ENCODE measurements at places on chromosomes 4 and X.

- no peaks in the 10 kb centered on the region for H3K36me3 ChIP-seq
- DNase-seq = no peak
- H3K27me3 ChIP-seq = no peaks in the 10 kb centered on the region
- no peaks in the 10 kb centered on the region for H3K4me1 ChIP-seq
- H3K27ac ChIP-seq = no peak overlapping the region
Observed at GRCh38 chr4:82688091-82688795, 110.4 kb downstream of the SCD5 start.

DNA sequence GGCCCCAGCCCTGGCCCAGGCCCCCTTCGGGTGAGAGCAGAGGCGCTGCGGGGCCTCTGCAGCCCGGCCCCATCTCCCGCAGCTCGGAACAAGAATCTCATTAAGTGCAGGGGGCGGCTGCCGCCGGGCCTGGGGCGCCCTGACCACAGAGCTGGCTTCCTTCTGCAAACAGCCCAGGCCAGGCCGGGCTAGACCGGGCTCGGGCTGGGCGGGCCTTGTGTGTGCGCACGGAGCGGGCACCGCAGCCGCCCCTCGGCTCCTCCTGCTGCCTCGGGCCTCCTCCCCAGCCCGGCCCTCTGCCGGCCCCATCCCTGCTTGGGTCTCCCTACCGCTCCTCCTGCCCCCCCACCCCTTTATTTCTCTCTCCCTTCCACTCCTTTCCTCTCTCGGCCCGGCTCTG, 83.3 kb downstream of the EFNB1 start:
- no peak overlapping the region for H3K4me3 ChIP-seq
- no peaks in the 10 kb centered on the region for H3K36me3 ChIP-seq
- H3K27ac ChIP-seq = no peak overlapping the region
- no peaks in the 10 kb centered on the region for H3K4me1 ChIP-seq
- DNase-seq = no peak

GRCh38 chrX:35150642-35151239, 208.1 kb downstream of the FAM47B start:
- no peak for DNase-seq
- H3K36me3 ChIP-seq = no peaks in the 10 kb centered on the region
- no peak overlapping the region for H3K27ac ChIP-seq
- no peaks in the 10 kb centered on the region for H3K27me3 ChIP-seq
- no peaks in the 10 kb centered on the region for H3K4me1 ChIP-seq

DNA sequence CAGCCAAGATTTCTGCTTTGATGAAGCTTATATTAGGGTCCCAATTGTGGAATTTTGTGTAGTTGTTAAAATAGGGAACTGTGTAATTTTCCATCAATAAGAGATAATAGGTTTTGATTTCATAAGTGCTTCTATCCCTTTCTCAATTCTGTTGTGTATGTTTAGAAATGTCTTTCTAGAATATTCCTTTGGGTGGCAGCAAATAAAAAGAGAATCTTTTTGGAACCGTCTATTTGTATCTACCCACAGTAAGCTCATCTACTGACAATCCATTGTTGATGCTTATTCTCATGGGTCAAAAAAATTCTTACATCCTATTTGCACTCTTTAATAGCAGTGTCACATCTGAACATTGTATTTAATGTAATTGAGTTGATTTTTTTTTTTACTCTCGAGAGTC, 61.7 kb downstream of the TMA16 start:
- peak; percentile 49 for DNase-seq
- peak overlapping the region; percentile 12 for H3K27ac ChIP-seq
- peaks cover 72% of the 10 kb centered on the region for H3K36me3 ChIP-seq
- H3K4me3 ChIP-seq = no peak overlapping the region
- peaks cover 48% of the 10 kb centered on the region for H3K4me1 ChIP-seq
- H3K27me3 ChIP-seq = no peaks in the 10 kb centered on the region

GRCh38 chr4:169253113-169253671, 17.6 kb downstream of the SH3RF1 start:
- H3K27ac ChIP-seq = no peak overlapping the region
- no peaks in the 10 kb centered on the region for H3K36me3 ChIP-seq
- no peak overlapping the region for H3K4me3 ChIP-seq
- H3K4me1 ChIP-seq = no peaks in the 10 kb centered on the region
- H3K27me3 ChIP-seq = no peaks in the 10 kb centered on the region

GRCh38 chr4:2285613-2286381, 23.9 kb upstream of the MXD4 start:
- no peak overlapping the region for H3K4me3 ChIP-seq
- H3K4me1 ChIP-seq = peaks cover 30% of the 10 kb centered on the region
- no peaks in the 10 kb centered on the region for H3K36me3 ChIP-seq
- H3K27ac ChIP-seq = no peak overlapping the region
- H3K27me3 ChIP-seq = peaks cover 4% of the 10 kb centered on the region

DNA sequence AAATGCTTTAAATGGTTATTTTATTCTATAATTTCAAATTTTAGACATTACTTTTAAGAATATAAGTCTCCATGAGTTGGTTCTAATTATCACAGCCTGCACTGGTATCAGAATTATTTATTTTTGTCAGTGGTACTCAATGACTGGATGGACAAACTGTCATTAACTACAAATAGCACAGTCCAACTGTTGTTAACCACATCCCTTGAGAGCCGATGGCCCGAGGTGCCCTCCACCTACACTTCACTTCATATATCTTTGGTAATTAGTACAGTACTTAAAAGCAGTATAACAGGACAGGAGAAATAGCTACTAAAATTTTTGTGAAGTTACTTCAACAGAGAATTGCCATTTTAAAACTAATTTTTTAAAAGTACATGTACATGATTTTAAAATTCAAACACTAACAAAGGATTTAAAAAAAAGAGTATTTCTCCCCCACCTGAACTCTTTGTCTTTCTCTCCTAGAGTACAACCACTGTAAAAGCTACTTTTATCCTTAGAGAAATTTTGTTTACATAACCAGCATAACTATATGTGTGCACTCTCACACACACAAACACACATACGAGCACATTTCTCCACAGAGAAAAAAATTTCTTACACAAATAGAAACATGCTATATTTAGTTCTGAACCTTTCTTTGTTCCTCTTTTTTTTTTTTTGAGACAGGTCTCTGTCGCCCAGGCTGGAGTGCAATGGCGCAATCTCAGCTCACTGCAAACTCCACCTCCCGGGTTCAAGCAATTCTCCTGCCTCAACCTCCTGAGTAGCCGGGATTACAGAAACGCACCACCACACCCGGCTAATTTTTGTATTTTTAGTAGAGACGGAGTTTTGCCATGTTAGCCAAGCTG, 6.5 kb downstream of the TIFA start:
- peak overlapping the region; percentile 53 for H3K4me3 ChIP-seq
- H3K36me3 ChIP-seq = peaks cover 3% of the 10 kb centered on the region
- DNase-seq = peak; percentile 67
- H3K27me3 ChIP-seq = no peaks in the 10 kb centered on the region
- H3K27ac ChIP-seq = peak overlapping the region; percentile 49

DNA sequence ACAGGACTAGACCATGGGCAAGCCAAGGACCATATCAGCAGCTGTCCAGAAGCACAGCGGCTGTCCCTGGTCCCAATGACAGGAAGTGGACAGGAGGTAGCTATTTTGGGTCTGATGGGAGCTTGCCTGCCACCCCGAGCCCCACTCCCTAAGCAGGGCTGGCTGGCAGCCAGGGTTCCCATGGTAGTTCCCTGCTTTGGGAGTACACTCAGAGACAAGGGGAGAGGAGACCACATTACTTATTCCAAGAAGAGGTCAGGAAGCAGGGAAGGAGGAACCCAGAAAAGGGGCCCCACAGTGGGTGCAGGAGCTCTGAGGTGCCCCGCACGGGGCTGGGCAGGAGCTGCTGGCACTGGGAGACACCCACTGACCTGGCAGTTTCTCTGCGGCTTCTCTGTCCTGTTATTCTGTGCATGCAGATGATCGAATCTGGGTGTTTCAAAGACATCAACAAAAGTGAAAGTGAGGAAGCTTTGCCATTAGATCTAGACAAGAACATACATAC, 36.3 kb downstream of the HTT-AS start:
- H3K36me3 ChIP-seq = no peaks in the 10 kb centered on the region
- peak; percentile 48 for DNase-seq
- H3K4me1 ChIP-seq = peaks cover 31% of the 10 kb centered on the region
- H3K27me3 ChIP-seq = no peaks in the 10 kb centered on the region

- H3K4me1 ChIP-seq = no peaks in the 10 kb centered on the region
- no peak overlapping the region for H3K27ac ChIP-seq
- no peak overlapping the region for H3K4me3 ChIP-seq
Observed at GRCh38 chrX:142828129-142828528, 197.6 kb upstream of the SPANXN4 start.

GRCh38 chr4:125728568-125728967, 413.8 kb downstream of the FAT4 start:
- no peak overlapping the region for H3K27ac ChIP-seq
- DNase-seq = no peak
- no peaks in the 10 kb centered on the region for H3K36me3 ChIP-seq
- no peak overlapping the region for H3K4me3 ChIP-seq

- no peaks in the 10 kb centered on the region for H3K36me3 ChIP-seq
- H3K4me3 ChIP-seq = no peak overlapping the region
- H3K4me1 ChIP-seq = no peaks in the 10 kb centered on the region
- peaks cover 10% of the 10 kb centered on the region for H3K27me3 ChIP-seq
- DNase-seq = no peak
- no peak overlapping the region for H3K27ac ChIP-seq
Observed at GRCh38 chr4:53688186-53688790, 97.0 kb upstream of the LNX1 start.

All from B cell (primary cell).